NCI-H510A treated with DMSO at 0.1 percent for 48 hours (cell line): ENCODE measurements at places on chromosomes 11 and 22.

- no peak for DNase-seq
These were observed 6.6 kb downstream of the TNKS1BP1 start for GRCh38 chr11:57318178-57318577.

DNA sequence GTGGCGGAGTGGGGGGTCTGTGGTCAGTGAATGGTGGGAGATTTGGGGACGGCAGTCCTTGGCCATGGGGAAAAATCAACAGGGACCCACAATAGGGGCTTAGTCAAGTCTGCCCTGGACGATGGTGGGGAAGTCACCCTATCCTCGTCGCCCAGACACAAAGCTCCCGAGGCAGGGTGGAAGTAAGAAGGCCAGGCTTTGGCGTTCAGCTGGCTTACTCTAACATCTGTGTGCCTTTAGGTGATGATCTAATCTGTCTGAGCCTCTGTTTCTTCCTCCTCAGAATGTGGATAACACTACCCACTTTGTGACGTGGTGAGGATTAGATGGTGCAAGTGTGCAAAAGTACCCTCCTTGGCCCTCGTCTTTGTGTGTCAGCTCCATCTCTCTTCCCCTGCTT, 192.2 kb downstream of the ST3GAL4 start:
- DNase-seq = no peak

GRCh38 chr11:46560300-46560991, 33.4 kb downstream of the AMBRA1 start:
- DNase-seq = no peak

DNA sequence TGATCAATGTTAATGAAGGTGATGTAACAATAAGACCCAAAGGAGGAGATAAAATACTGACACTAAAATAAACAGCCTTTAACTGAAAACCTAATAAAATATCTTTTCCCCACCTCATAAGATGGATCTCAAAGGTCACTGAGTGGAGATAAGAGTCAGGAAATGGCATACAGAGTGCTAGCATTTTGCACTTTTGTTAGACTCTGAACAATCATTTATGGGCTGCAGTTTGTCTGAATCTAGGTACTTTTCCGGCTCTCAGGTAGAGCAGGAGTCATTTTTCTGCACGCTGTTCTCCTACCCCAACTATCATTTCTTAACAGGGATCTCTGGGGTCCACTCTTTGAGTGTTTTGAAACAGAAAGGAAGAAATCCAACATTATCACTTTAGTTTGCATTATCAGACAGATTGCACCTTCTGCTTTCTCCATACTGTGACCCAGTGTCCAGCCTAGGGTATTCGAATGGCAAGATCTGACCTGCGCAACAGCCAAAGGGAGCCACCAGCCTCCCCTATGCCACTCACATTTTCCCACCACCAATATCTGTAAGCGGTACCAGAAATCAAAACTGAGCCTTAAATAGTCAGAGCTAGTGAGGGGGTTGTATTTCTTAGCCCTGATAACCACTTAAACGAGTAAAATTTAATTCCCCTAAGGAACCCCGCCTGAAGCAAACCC, 863 bp downstream of the SIAE start:
- no peak for DNase-seq

GRCh38 chr11:34199525-34199924, 94.1 kb downstream of the NAT10 start:
- no peak for DNase-seq

GRCh38 chr11:63768237-63769041, at the start of gene ZFTA:
ZFTA (minus strand) TSS chr11:63768775; CDS start chr11:63768622, 153 bp downstream.
- DNase-seq = peak; percentile 28

DNA sequence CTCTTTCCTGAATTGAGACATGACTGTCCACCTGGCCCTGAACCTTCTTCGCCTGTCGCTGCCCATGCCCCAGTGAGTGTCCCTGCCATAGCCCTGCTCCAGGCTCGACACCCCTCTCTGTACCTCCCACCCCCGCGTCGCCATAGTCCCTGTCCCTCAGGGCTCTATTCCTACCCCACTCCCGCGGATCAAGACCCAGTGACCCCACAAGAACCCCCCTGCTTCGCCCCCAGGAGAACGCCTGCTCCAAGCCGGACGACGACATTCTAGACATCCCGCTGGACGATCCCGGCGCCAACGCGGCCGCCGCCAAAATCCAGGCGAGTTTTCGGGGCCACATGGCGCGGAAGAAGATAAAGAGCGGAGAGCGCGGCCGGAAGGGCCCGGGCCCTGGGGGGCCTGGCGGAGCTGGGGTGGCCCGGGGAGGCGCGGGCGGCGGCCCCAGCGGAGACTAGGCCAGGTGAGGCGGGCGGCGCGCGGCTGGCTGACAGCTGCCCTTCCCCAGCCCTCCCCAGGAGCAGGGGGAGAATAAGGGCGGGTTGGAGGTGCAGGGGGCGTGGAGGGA, 5.6 kb downstream of the NRGN start:
- no peak for DNase-seq

GRCh38 chr22:40310768-40311120, 35.6 kb upstream of the ADSL start:
- DNase-seq = no peak

GRCh38 chr11:27204529-27204928, 158.5 kb downstream of the CCDC34 start:
- DNase-seq = no peak

- no peak for DNase-seq
These were observed 205.8 kb downstream of the NAV2 start for GRCh38 chr11:19918302-19919049.
